ENCODE measurements at places on chromosomes 13 and 19. TPM values are rescaled to one million over a fixed set of nuclear protein-coding genes. Genes with fewer than 3 reads are reported as not detected.

Gene ZNF574
- 23.2 TPM for total RNA-seq

Gene ATF5
- 18.6 TPM for total RNA-seq

Gene PEAK3
- total RNA-seq = not detected

Gene KRTDAP
- total RNA-seq = not detected

Gene POU4F1
- total RNA-seq = 0.98 TPM

Gene FFAR1
- not detected for total RNA-seq

Gene MEIOSIN
- total RNA-seq = not detected

Gene ZNF841
- 20.9 TPM for total RNA-seq

Gene ZNF221
- 5.9 TPM for total RNA-seq

Gene ALDH16A1
- 38.8 TPM for total RNA-seq

Gene MBD3L2
- total RNA-seq = not detected

Gene ZNF793
- total RNA-seq = 0.86 TPM

Gene THSD8
- total RNA-seq = not detected

Gene CEACAM7
- not detected for total RNA-seq

Gene LGI4
- total RNA-seq = 0.10 TPM

Gene SMIM24
- total RNA-seq = 0.33 TPM

Gene SHD
- not detected for total RNA-seq

Gene ANGPTL4
- 11.7 TPM for total RNA-seq

Data from vein endothelial cell (primary cell).